Keratinocyte (primary cell): ENCODE measurements at places on chromosomes 13 and 19.
A peak's percentile ranks its signal among the peaks of the same experiment; 100 is the strongest.

DNA sequence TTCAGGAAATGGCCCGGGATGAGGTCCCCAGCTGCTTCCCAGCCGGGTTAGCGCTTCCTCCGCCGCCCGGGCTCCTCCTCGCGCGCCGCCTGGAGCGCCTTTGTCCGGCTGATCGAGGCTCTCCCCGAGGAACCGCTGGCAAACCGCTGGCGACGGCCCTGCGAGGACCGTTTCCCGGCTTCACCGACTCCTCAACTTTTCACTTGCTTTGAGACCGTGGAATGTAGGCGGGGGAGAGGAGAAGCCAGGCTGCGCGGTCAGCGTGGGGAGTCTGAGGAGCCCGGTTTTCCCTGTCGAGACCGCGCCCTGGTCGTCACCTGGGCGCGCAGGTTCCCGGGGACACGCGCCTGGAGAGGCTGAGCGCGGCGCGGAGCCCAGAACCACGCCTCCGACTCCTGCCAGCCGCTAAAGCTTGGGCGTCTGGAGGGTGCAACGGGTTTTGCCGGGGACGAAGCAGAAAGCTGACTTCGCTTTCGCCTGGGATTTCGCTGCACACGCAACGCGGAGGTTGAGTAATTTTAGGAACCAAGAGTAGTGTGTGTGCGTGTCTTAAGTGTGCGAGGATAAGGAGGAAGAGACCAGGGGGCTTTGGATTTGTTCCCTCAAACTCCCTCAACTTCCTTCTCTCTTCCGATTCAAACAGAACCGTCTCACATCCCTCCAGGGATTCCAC is 7.3 kb upstream of the DGKH start:
- DNase-seq, result no peak

GRCh38 chr19:13639342-13639929 is 124.9 kb upstream of the MRI1 start:
- DNase-seq, result no peak

GRCh38 chr19:6501740-6502648 is at the start of gene TUBB4A:
Gene TUBB4A, minus strand, starts transcription at chr19:6502309. Its CDS starts 97 bp downstream, at chr19:6502212.
- DNase-seq, result no peak

- DNase-seq, result no peak
Measured at GRCh38 chr13:106540613-106541012, 5.2 kb upstream of the EFNB2 start.

- DNase-seq, result no peak
Measured at GRCh38 chr13:30299786-30300185, 7.6 kb downstream of the KATNAL1 start.

GRCh38 chr19:20416661-20417060 is 148.9 kb downstream of the ZNF737 start:
- no peak for DNase-seq

DNA sequence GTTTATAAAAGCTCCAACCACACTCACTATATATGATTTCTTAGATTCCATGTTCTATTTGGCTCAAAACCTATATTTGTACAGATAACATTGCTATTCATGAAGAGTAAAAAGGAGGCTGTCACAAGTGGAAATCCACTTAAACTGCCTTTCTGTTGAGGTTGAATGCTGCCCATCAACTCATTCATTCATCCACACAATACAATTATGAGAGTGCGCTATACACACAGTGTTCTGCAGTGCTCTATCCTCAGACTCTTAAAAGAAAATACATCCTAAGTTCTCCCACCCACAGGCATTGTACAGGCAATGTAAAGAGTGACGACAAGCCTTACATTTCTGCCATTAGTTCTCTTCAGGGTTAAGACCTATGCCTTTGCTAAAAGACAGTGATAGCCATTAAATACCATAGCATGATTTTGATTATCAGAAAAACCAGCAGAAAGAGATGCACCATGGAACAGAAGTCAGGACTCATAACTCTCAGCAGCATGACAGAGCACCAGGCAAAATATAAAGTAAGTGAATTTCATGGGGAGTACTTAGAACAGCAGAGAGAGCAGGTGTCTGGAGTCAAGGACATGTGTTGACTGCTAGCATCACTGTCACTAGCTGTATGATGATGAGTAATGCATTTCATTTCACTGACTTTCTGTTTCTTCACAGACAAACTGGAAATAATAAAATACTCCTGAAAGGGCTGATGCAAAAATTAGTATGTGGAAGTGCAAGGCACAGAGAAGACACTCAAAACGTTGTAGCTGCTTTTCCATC is 218.0 kb downstream of the RBM26 start:
- no peak for DNase-seq

DNA sequence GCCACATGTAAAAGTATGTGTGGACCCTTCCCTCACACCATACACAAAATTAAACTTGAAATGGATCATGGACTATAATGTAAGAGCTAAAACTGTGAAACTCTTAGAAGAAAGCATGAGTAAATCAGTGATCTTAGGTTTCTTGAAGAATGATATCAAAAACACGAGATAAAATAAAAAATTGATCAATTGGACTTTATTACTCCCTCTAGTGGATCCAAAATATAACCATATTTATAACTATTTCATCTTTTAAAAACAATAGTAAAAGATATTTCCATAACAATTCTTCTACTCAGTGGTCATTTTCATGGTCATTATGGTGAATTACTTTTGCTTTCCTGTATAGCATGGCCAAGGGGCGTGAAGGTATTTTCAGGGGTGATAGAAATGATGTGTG is 174.6 kb upstream of the LSM14A start:
- no peak for DNase-seq

DNA sequence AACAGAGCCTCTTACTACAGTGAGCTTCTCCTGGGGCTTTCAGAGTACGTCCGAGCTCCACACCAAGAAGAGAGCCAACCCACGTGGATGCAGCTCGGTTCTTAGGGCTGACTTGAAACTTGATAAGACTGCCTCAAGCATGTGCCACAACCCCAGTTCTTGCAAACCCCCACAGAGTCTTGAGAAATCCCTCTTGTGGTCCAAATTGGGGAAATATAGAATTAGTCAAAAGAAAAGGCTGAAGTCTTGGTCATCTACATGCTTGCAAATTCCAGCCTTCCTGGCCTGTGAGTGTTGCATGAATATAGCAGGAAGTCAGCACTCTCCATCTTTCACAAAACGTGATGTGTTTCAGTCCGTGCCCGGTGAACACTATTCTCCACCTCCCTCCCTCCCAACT is 95.2 kb downstream of the GGACT start:
- no peak for DNase-seq

GRCh38 chr13:94154367-94154766 is 325.1 kb downstream of the DCT start:
- no peak for DNase-seq

GRCh38 chr13:106349080-106349931 is 186.2 kb downstream of the EFNB2 start:
- peak; percentile 50 for DNase-seq

DNA sequence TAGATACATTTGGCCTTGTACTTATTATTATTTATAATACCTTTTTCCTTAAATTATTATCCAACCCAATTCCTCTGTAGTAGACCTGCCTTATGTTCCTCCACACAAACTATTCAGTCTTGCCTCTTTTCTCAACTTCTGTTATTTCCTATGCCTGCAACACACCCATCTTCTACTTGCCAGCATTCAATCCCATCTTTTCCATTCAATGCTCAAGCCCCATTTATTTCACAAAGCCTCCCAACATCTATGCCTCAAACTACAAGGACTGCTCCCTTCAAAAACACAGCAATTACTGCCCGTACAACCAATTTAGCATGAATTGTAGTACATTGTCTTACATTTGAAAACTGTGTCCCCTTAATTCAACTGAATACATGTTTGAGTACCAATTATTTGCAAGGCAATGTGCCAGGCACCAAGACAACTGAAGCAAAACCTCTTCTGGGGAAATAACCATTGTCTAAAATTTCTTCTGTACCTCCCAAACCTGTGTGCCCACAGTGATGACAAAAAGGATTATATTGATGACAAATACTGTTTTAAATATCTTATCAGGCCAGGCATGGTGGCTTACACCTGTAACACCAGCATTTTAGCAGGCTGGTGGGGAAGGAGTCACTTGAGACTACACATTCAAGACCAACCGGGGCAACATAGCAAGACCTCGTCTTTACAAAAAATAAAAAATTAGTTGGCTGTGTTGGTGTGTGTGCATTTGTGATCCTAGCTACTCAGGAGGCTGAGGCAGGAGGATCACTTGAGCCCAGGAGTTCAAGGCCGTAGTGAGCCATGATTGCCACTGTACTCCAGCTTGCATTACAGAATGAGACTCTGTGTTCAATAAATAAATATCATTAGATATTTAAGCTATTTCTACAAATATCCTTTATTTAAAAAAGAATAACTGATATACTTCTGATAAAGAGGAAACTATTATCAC is 35.1 kb downstream of the ELF1 start:
- DNase-seq, result no peak

GRCh38 chr19:46133101-46133627 is 8.7 kb upstream of the IGFL3 start:
- peak; percentile 89 for DNase-seq

- no peak for DNase-seq
Measured at GRCh38 chr13:112978561-112979405, 9.8 kb downstream of the MCF2L start.

DNA sequence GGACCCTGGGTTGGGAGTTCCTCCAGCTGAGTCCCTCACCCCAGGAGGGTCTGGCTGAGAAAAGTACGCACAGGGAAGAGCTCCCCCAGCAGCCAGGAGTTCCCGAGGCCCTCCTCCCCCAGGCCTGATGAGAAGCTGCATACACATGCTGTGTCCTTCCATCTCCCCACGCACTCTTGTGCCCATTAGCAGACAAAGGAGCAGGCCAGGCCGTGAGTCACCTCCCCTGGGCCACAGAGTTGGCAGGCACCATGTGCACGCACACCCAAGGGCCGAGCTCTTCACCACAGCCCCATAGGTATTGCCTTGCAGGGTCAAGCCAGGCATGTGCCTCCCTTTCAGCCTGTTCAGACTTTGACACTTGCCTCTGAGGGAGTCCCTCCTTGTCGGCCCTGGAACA is 17.5 kb downstream of the MAU2 start:
- no peak for DNase-seq

DNA sequence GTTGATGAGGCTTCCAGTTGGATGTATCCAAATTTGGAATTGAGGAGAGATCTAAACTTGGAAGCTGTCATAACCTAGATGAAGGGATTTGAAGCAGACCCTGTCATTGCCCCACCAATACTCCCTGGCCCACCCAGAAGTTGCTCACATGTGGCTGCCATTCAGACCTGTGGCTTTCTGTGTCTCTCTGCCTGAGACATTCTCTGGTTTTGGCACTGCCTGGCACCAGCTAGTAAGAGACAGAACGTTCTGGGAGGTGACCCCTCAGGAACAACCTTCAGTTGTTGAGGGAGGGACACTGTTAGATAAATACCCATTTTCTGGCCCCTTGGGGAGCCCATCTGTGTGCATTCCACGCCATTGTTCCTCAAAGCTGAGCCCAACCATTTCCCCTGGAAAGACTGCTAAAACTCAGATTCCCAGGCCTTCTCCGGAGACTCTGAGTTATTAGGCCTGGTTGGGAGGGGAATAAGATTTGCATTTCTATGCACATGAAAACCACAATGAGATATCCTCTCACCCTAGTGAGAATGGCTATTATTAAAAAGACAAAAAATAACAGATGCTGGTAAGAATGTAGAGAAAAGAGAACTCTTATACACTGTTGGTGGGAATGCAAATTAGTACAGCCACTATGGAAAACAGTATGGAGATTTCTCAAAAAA is 290.4 kb downstream of the TSHZ3 start:
- DNase-seq, result no peak

DNA sequence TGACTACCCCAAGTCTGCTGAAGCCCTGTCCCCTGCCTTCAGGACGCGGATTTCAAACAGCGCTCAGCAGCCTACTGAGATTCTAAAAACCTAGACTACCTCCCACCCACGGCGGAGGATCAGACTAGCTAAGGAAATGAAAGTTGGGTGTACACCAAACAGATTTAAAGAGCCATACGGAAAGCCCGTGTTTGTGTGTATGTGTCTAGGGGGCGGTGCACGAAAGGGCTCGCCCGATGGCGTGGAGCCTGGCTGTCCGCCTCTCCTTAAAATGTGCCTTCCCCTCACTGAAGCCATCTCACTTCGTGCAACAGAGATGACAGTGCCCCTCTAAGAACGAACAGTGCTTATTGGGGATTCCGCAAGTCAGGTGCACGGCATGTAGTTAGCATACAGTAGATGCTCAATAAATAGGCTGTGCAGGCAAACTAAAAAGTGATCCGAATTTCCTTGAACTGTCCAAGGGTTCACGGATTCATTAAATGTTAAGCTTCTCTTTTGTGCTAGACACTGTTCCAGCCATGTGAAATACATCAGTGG is 639 bp downstream of the LENG1 start:
- DNase-seq, result no peak

DNA sequence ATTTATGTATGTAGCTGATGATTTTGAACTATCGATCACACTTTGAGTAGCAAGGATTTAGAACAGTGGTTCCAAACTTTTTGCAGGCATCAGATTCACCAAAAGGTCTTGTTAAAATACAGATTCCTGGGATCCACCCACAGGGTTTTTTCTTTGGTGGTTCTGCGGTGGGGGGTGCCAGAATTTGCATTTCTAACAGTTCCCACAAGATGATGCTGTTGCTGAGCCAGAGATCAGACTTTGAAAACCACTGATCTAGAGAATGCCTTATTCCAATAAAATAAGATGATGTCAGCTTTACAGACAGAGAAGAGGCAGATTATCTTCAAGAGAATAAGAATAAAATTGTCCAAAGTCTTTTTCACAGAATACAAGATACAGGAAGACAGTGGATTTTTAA is 80.9 kb upstream of the SHISA2 start:
- no peak for DNase-seq

DNA sequence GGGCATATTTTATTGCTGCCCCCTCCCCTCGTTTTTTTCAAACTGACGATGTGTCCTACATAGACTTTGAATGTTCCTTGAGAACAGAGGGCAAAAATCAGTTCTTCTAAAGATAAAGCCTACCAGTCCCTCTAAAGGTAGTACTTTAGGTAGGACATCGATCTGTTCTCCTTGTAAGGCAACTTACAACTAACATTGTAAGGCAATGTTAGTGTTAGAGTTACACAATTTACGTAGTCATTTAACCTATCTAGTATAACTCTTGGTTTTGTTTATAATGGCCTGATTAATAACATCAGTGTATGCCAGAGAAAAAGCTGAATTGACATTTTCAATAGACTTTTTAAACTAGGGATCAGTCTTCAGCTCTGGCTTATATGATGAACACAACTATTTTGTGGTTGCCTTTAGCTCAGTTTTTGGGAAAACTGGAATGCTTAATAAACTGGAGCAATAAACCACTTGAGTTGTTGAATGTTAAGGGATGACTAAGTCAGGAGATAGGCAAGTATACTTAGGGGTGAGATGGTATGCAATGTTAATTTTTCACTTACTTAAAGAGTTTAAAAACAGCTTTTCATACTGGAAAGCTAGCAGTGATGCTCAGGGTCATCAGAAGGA is 2.2 kb downstream of the NDFIP2 start:
- no peak for DNase-seq

DNA sequence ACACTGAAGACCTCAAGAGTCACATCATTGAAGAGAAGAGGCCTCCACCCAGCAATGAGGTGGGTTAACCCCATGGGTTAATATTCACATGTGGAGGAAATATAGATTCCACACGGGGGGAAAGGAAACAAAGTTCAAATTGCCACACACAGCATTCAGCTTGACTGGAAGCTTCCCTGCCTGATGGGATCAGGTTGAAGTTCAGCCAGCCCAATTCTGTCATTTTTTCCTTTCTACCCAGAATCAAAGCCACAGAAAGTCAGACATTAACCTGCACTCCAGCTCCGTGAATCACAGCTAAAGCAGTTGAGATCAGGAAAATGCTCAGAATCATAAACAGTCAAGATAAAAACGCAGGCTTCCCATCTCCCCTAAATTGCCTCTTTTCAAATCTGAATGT is 208.7 kb upstream of the OBI1 start:
- DNase-seq, result no peak
